Stimulated activated CD8-positive, alpha-beta memory T cell treated with anti-CD3 and anti-CD28 coated beads, Interleukin-4, amount 100 ng/mL, for 1 hour (primary cell): ENCODE measurements at places on chromosomes 12 and 14.
A peak's percentile ranks its signal among the peaks of the same experiment; 100 is the strongest.

GRCh38 chr12:78881685-78882084, 17.1 kb downstream of the SYT1 start:
- DNase-seq: no peak

DNA sequence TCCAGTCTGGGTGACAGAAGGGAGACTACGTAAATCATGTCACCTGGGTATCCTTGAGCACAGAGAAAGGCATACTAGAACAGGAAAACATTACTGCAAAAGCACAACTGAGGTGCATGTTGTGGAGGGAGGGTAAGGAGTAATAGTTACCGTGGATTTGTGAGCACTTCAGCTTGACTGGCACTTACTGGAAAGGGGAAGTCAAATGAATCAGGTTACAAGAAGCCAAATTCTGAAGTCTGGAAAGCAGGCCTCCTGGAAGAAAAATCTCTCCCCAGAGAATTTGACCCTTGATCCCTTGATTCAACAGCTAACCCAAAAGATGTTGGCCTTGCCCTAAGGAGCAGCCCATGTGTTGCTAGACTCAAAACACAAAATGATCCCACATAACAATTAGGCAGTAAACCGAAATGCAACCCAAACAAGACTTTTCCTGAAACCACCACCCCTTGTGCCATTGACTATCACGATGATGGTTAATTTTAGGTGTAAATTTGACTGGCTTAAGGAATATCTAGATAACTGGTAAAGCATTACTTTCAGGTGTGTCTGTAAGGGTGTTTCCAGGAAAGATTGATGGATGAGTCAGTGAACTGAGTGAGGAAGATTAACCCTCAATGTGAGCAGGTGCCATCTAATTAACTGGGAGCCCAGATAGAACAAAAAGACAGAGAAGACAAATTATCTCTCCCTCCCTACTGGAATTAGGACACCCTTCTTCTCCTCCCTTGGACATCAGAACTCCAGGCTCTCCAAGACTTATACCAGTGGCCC, 108.8 kb downstream of the SLC25A21 start:
- DNase-seq: no peak

DNA sequence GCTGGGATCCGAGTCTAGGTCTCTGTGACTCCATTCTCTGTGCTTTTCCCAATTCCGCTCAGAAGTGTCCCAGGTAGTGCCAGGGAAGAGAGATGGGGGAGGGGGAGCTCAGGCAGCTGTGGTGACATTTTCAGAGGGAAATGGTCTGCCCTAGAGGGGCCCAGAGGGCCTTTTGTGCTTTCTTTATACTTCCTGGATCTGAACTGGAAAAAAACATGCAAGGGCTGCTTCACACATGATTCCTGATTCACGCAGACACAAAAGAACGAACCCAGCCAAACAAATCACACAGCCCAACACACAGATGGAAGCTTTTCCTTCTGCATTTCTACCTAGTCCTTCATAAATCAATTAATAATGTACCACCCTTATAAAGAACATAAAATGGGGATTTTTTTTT, 26.5 kb downstream of the GPR68 start:
- no peak for DNase-seq

DNA sequence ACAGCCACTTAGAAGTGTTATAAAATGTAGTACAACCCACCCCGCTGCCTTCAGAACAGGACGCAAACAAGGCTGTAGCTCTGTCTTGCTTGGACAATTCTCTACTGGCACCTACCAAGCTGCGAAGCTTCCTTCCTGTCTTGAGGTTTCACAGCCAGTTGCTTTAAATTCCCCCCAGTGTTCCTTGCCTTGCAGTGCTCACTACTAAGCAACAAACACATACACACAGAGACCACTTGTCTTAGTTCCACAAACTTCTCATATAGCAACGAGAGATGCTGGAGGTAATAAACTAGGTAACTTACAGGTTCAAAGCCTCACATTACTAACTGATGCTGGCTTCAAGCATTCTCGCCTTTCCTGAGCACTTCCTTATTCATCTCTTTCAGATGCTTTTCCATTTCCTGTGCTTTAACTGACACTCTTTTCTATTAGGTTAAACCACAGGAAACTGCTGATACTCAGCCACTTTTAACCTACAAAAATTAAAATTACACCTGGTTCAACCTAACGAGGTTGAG, 91.5 kb upstream of the PTGDR start:
- DNase-seq: peak; percentile 7

- DNase-seq: no peak
These were observed 329.8 kb downstream of the ALG10 start for GRCh38 chr12:34352098-34352497.

GRCh38 chr12:11497995-11498394, 102.6 kb upstream of the PRB2 start:
- DNase-seq: no peak

- DNase-seq: no peak
These were observed 12.0 kb downstream of the NGDN start for GRCh38 chr14:23481362-23481970.

- no peak for DNase-seq
These were observed 10.6 kb upstream of the ANO6 start for GRCh38 chr12:45205165-45205825.

GRCh38 chr12:127126260-127126628, 1140.7 kb upstream of the TMEM132C start:
- DNase-seq: no peak

DNA sequence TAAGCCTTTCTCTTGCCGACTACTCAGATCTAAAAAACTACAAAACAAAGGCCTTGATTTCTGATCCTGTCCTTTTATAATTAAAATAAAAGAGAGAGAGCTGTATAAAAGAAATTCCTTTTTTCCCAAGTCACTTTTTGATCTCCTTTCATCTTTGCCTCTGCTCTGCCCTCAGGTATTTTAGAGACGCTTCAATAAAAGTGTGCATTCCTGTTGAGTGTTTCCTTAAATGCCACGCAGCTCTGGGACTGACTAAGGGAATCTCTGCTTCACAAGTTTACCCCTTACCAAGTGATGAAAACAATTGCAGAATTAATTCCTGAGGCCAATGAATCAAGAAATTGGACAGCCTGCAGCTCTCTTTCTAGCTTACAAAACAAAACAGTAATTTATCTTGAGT, 1109.8 kb downstream of the TMTC2 start:
- no peak for DNase-seq

DNA sequence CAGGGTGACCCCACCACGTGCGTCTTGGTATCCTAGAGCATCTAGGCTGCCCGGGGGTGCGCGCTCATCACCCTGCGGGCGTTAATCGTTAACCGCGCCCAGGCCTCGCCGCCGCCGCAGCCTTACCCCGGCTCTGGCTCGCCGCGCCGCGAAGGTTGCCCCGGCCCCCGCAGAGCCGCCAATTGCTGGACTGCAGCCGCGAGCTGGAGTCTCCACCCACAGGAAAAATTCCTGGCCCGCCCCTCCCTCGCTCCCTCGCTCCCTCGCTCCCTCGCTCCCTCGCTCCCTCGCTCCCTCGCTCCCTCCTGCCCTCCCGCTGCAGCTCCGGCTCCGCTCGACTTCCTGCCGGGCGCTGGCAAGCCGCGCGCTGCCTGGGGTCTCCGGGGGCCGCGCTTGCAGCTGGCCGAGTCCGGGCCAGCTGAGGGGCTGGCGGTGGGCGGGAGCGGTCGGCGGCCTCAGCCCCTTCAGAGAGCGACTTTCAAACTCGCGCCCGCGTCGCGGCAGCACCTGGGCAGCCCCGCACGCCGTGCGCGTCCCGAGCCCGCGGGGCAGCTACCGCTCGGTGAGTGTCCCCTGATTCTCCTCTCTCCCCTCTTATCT, at the start of gene PLEKHG3:
PLEKHG3 (plus strand) TSS at position 282 of the 600 bp plus-strand sequence. CDS start 23,208 bp downstream, outside the sequence.
- DNase-seq: no peak

DNA sequence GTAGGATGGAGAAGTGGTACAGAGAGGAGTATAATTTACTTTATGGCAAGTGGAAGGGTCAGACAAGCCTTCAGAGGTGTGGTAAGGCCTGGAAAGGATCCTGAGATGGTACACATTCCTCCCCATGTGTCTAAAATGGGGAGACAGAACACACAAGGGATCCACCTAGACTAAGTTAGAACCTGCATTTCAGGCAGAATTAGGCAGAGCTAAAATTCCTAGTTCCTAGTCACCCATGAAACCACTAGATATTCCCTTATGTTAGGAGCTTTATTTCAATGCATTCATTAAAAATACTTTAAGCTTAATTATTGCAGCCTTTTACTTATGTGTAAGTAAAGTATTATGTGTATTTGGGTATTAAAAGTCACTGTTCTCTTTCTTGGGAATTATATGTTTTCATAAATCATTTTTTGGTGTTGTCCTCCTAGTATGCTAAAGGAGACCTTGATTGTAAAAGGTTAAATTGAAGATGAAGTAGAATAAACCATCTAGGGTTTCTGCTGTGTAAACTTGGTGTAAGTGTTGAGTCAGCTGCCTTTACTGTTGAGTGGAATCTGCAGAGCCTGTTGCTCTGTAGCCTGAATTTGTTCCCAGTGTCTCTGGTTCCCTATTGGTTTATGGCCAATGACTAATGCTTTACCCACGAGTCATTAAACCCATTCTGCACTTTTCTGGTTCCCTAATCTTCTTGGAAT, 423.2 kb downstream of the ATP23 start:
- DNase-seq: no peak

GRCh38 chr14:71228711-71229110, 321.5 kb downstream of the PCNX1 start:
- DNase-seq: no peak

- no peak for DNase-seq
These were observed 171.5 kb upstream of the PRICKLE1 start for GRCh38 chr12:42761086-42761485.

DNA sequence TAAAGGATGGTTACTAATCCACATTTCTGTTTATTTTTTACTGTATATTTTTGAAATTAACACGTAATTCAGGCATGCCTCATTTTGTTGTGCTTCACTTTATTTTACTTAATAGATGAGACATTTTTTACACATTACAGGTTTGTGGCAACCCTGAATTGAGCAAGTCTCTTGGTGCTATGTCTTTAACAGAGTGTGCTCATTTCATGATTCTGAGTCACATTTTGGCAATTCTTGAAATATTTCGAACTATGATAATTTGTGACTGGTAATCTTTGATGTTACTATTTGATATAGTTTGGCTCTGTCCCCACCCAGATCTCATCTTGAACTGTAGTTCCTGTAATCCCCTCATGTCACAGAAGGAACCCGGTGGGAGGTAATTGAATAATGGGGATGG, 1120.5 kb upstream of the FLRT2 start:
- DNase-seq: no peak

- DNase-seq: no peak
These were observed 41.8 kb upstream of the FRMD6 start for GRCh38 chr14:51609955-51610283.

- no peak for DNase-seq
These were observed 3.1 kb downstream of the VEZT start for GRCh38 chr12:95220726-95221125.

- DNase-seq: no peak
These were observed 4.3 kb downstream of the PLEKHG6 start for GRCh38 chr12:6314776-6315175.

DNA sequence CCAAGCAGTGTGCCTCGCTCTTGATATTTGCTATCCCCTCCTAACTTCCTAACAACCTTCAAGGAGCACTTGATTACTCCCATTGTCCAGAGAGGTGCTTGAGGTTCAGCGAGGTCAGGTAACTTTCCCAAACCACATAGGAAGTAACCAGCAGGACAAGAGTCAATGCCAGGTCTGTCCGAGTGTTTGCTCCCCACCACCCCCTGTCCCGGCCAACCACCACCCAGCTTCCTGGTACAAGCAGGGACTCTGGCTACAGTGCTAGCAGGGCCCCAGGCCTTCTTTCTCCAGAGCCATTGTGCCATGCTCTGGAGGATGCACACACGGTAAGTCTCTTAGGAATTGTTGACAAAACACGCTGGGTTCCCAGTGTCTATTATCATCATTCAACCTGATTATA, 49.2 kb downstream of the SYNE3 start:
- no peak for DNase-seq

DNA sequence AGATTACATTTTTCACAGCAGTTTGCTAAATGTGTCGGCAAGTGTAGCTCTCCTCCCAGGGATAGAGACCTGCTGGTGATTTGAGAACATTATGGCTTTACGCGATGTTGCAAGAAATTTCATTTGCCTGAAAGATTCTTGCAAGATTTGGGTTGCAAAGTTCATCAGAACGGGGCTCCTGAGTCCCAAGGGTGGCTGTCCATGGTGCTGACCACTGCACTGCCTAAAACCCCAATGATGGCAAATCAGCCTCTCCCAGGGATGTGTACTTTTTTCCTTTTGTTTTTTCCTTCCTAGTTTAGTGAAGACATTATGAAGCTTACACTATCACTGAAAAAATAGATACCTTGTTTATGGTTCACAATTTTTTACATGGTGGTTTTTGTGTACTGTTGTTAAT, 85.4 kb downstream of the WSCD2 start:
- no peak for DNase-seq

- DNase-seq: no peak
These were observed 1312.8 kb downstream of the TMEM121 start for GRCh38 chr14:106838991-106839769.

DNA sequence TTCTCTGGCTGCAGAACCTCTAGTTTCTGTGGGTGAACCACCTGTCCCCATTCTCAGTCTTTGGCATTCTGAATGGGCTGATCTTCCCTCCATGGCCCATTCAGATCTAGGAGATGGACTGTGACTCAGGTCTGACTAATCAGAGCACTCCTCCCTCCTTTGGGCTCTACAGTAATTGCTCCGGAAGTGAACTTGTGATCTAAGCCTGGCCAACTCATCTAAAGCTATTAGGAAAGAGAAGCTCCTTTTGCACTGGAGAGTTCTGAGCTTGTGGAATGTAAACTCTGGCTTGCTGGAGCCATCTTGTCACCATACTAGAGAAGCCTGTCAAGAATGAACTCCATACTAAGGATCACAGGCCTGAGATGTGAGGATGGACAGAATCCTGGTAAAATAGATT, 168.2 kb downstream of the SUDS3 start:
- DNase-seq: no peak

DNA sequence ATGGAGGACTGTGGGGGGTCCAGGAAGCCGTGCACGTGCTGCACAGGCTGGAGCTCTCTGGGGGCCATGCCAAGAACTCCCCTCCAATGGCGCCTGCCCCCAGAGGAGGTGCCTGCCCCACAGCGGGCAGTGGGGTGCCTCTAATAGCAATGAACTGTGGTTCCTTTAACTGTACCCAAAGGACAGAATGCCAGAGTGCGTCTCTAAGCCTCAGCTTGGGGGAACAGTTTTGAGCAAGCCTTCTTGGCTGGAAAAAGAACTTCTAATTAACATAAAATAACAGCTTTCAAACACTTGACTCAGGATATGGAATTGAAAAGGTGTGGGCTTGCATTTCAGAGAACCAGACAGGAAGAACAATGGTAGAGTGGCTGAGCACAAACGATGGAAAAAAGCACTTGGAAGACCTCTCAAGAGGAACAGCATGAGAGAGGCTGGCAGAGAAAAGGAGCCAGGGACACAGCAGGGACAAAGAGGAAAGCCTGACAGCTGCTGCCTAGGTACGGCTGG, 195.6 kb downstream of the TTC7B start:
- DNase-seq: no peak

GRCh38 chr12:45898094-45898493, 92.3 kb downstream of the SCAF11 start:
- DNase-seq: no peak

DNA sequence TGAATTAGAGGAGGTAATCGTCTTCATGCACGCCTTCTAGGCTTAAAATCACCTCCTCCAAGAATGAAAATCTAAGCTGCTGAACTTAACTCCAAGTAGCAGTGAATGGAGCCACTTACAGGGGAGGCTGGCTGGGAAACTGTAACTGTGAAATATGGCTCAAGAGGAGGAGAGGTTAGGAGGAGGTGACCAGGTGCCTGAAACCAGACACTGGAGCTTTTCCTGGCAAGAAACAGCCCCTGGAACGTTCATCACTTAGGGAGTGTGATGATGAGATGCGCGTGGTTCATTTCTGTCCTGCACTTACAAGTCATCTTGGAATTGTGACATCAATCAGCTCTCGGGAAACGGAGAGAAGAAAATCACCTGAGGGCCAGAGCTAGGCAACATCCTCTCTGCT, 62.3 kb upstream of the TMEM132C start:
- DNase-seq: no peak
